Caki2 (cell line): ENCODE measurements at places on chromosomes 16 and 17.

- DNase-seq: no peak
Measured at GRCh38 chr16:82091241-82091640, 56.2 kb downstream of the HSD17B2 start.

GRCh38 chr17:1186214-1186820, 6.5 kb upstream of the ABR start:
- no peak for DNase-seq

- no peak for DNase-seq
Measured at GRCh38 chr16:79211586-79211985, 389.0 kb downstream of the MAF start.

- no peak for DNase-seq
Measured at GRCh38 chr16:74035816-74036215, 260.8 kb upstream of the PSMD7 start.

- DNase-seq: no peak
Measured at GRCh38 chr16:1335211-1335971, 1.9 kb downstream of the BAIAP3 start.

DNA sequence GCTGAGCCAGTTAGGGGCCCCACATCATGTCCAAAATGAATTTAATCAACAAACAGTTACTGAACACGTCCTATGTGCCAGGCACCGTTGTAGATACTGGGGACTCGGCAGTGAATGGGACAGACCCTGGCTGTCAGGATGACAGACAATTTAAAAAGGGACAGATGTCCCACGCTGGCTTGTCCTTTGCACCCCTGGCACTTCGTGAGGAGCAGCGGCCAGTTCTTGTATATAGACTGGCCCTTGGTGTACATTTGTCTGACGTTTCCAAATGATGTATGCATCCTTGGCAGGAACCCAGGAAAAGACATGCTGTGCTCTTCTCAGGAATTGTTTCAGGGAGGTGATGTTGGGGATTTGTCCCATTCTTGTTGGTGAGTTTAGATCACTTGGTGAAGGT, 21.1 kb downstream of the IL4R start:
- no peak for DNase-seq

GRCh38 chr16:24980077-24980793, 34.9 kb downstream of the ARHGAP17 start:
- DNase-seq: no peak

- DNase-seq: no peak
Measured at GRCh38 chr17:74201250-74201649, 2.2 kb upstream of the RPL38 start.

- DNase-seq: peak; percentile 38
Measured at GRCh38 chr16:1494129-1494640, 1.0 kb downstream of the TELO2 start.
